ENCODE measurements at places on chromosomes 4 and X.

GRCh38 chr4:84870398-84871163 is 95.9 kb downstream of the WDFY3 start:
- DNase-seq: no peak

DNA sequence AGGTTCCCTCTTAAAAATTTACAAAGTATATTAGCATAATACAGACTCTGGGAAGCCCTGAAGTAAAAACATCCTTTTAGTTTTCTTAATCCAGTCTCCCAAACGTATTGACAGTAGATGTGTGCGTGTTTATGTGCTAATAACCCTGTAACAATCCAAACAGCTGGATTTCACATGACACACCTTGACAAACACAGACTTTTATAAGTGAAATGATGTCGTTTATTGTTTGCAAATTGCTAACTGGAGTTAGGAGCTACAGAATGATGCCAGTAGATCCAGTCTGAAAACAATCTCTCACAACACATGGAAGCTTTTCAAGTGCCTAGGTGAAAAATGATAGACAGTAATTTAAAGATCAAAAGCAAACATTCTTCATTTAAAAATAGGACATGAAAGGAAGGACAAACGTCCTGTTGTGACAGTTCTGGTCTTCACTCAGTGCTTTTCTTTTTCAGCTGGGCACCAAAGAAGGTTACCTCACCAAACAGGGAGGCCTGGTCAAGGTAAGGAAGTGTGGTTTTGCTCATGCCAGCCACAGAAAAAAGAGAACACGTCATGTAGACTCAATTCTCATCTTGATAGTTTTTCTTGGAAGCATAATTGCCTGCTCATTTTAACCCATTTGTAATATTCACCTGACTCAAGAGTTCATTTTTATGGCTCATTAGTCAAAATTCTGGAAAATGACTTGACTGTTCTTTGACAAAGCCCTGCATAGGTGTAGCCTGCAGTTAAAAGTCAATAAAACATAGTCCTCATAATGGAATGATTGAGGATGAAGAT is 32.9 kb downstream of the LAMTOR3 start:
- no peak for DNase-seq

- DNase-seq: no peak
These were observed 6.2 kb downstream of the NCAPG start for GRCh38 chr4:17817027-17817426.

GRCh38 chr4:41874398-41874797 is 60.8 kb upstream of the TMEM33 start:
- no peak for DNase-seq

- no peak for DNase-seq
These were observed 1316.3 kb downstream of the STIM2 start for GRCh38 chr4:28176942-28177341.
